ENCODE measurements at places on chromosomes 1 and 21. TPM values are rescaled to one million over a fixed set of nuclear protein-coding genes. Genes with fewer than 3 reads are reported as not detected.

Gene AGT
- total RNA-seq = 30.1 TPM

Gene ST6GALNAC3
- total RNA-seq = 15.8 TPM

Gene POMGNT1
- 65.1 TPM for total RNA-seq

Gene HFM1
- total RNA-seq = 1.2 TPM

Gene FCRL1
- 5.7 TPM for total RNA-seq

Gene DIO1
- 2.9 TPM for total RNA-seq

DNA sequence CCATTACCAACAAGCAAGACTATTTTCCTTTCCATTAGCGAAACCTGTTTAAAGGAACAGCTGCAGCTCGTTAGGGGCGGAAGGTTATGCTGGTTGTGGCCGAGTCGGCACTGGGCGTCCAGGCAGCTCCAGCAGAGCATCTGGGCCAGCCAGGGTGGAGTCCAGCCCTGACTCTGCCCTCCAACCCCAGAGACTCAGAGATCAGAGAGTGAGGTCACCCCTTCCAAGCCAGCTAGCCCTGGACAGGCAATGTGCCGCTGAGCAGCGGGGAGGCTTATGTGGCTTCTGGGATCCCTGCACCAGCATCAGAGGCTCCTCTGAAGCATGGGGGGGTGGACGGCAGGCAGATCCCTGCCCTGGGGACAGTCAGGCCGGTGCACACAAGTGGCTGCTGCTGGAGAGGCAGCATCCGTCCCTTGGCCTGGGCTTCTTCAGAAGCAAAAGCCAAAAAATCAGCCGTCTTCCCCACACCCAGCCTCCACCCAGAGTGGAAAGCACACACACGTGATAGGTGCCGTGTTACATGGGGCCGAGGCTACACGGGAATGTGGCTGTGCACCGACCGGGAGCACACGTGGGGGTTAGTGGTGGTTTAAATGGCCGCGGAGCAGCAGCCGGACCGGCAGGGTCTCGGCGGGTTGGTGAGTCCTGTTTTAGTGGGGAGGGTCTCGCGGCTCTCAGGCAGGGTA is 30.1 kb downstream of the SLC66A1 start:
- no peaks in the 10 kb centered on the region for H3K27me3 ChIP-seq
- no peak overlapping the region for H3K4me3 ChIP-seq
- H3K4me1 ChIP-seq = no peaks in the 10 kb centered on the region
- H3K27ac ChIP-seq = no peak overlapping the region
- DNase-seq = no peak

GRCh38 chr1:23745515-23745914 is 2.2 kb downstream of the ELOA start:
- H3K4me3 ChIP-seq = no peak overlapping the region
- H3K27ac ChIP-seq = no peak overlapping the region
- no peaks in the 10 kb centered on the region for H3K36me3 ChIP-seq
- H3K27me3 ChIP-seq = no peaks in the 10 kb centered on the region
- no peak for DNase-seq
- H3K4me1 ChIP-seq = peaks cover 10% of the 10 kb centered on the region

DNA sequence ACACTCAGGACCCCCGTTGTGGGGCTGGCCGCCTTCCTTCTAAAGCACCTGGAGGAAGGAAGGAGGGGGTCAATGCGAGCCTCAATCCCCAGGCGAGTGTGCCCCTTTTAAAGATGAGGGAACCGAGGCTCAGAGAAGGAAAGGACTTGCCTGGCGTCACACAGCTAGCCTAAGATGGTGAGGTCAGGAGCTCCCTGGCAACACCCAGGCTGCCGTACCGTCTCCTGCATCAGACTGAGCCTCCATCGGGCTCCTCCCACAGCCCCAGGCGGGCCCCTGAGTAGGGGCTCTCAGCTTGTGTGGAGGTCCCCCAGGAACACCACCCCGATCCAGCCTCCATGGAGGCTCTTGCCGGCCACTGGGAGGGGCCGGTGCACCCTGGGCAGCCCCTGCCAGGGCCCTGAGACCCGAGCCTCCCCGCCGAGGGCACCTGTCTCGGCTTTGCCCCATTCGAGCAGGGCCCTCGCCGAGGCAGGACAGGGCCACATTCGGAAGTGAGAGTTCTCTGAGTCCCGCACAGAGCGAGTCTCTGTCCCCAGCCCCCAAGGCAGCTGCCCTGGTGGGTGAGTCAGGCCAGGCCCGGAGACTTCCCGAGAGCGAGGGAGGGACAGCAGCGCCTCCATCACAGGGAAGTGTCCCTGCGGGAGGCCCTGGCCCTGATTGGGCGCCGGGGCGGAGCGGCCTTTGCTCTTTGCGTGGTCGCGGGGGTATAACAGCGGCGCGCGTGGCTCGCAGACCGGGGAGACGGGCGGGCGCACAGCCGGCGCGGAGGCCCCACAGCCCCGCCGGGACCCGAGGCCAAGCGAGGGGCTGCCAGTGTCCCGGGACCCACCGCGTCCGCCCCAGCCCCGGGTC is at the start of gene AIRE:
TSS of gene AIRE (plus strand) at position 739 of the 855 bp plus-strand sequence. CDS start 131 bp downstream, outside the sequence.
- peak; percentile 55 for DNase-seq
- no peak within 1 kb of the TSS for H3K4me3 ChIP-seq
- H3K4me1 ChIP-seq = no peaks in the 10 kb centered on the region
- H3K36me3 ChIP-seq = no peaks in the 10 kb centered on the region
- no peak within 1 kb of the TSS for H3K27ac ChIP-seq

GRCh38 chr1:234216116-234216703 is 157.0 kb upstream of the COA6 start:
- DNase-seq = no peak
- no peaks in the 10 kb centered on the region for H3K36me3 ChIP-seq
- H3K4me1 ChIP-seq = no peaks in the 10 kb centered on the region
- no peak overlapping the region for H3K27ac ChIP-seq
- peaks cover 2% of the 10 kb centered on the region for H3K27me3 ChIP-seq
- H3K4me3 ChIP-seq = no peak overlapping the region

DNA sequence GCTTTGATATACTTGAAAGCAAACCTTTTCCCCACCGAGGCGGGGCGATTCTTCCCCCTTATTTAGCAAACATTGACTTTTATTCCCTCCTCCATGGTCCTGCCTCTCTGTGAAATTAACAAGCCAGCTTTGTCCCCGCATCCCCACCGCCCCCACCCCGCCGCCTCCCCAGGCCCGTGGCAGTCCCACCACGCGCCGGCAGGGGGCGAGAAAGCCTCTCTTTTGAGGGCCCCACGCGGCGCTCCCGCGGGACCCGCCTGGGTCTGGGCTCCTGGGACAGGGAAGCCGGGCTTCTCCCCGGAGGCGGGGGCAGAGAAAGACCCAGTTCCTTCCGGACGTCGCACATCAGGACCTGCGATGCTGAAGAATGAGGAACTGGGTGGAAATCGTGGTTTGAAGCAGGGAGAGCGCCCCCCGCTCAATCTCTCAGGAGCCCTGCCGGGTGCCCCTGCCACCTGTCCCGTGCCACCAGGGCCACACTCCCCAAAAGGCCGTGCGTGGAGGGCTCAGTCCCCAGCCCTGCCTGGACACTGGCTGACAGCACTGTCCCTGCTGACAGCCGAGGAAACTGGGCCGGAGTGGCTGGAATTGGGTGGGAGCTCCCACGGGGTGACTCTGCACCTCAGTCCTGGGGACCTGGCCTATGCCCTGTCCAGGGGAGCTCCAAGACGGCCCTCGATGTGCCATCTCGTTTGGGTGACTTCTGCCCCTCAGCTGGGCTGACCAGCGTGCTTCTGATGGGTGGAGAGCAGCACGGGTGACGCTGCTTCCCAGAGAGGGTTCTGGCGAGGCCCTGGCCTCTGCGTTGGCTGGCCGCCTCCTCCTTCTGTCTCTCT is 8.6 kb upstream of the ACTRT2 start:
- H3K27me3 ChIP-seq = peaks cover 2% of the 10 kb centered on the region
- H3K36me3 ChIP-seq = no peaks in the 10 kb centered on the region
- peak; percentile 79 for DNase-seq
- no peaks in the 10 kb centered on the region for H3K4me1 ChIP-seq
- no peak overlapping the region for H3K4me3 ChIP-seq

DNA sequence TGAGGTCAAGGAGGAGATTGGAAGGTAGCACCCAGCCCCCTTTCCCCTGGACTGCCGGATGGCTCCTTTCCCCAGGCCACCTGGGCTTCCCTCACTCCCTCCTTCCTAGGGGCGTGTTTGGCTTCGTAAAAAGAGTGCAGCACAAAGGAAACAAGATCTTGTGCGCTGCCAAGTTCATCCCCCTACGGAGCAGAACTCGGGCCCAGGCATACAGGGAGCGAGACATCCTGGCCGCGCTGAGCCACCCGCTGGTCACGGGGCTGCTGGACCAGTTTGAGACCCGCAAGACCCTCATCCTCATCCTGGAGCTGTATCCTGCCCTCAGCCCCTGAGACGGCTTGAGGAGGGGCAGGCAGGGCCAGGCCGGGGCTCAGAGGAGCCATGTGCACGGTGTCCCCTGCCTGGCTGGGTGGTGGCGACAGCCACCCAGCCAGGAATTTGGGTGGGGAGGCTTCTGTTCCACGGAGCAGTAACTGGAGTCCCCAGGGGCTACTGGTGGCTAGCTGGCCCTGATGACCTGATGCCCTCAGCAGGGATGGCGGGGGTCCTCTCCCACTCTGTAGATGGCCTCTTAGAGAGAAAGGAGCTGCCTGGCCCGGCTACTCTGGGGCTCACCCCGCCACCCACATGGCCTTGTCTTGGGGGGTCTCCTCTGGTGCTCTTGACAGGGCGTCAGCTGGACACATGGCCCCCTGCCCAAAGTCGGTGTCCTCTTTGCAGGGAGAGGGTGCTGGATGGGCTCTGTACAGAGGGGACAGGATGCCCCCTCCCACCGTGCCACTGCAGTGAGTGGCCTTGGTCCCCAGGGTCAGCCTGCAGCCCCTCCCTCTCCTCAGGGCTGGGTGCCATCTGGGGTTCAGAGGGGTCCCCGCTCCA is 39.5 kb downstream of the TRIM11 start:
- peaks cover 4% of the 10 kb centered on the region for H3K4me1 ChIP-seq
- H3K27me3 ChIP-seq = no peaks in the 10 kb centered on the region
- H3K27ac ChIP-seq = no peak overlapping the region
- peak; percentile 30 for DNase-seq

DNA sequence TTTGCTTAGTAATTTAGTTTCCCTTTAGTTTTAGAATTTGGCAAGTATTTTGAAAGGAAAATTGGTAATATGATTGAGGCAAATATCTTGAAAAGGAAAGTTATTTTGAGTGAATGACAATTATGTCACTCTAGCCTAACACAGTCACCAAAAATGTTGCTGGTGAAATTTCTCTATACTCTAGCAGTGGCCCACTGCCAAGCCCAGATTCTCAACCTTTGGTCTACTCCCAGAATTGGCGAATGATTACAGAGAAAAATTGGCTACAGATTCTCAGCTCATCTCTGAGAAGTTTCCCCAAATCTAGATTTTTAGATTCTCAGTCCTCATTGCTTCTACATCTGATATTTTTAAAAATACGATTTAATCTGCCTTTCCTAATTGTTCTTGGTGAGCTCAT is 84.9 kb downstream of the PIGK start:
- H3K27me3 ChIP-seq = no peaks in the 10 kb centered on the region
- no peak for DNase-seq
- no peak overlapping the region for H3K27ac ChIP-seq
- H3K4me3 ChIP-seq = no peak overlapping the region
- H3K4me1 ChIP-seq = no peaks in the 10 kb centered on the region
- no peaks in the 10 kb centered on the region for H3K36me3 ChIP-seq

- no peaks in the 10 kb centered on the region for H3K27me3 ChIP-seq
- peak overlapping the region; percentile 34 for H3K27ac ChIP-seq
- H3K4me3 ChIP-seq = no peak overlapping the region
Measured at GRCh38 chr1:183243161-183244050, 57.3 kb downstream of the LAMC2 start.

GRCh38 chr1:153613406-153613805 is 469 bp upstream of the S100A16 start:
- no peak overlapping the region for H3K4me3 ChIP-seq
- peak; percentile 29 for DNase-seq
- peaks cover 23% of the 10 kb centered on the region for H3K4me1 ChIP-seq
- peak overlapping the region; percentile 90 for H3K27ac ChIP-seq
- no peaks in the 10 kb centered on the region for H3K36me3 ChIP-seq

DNA sequence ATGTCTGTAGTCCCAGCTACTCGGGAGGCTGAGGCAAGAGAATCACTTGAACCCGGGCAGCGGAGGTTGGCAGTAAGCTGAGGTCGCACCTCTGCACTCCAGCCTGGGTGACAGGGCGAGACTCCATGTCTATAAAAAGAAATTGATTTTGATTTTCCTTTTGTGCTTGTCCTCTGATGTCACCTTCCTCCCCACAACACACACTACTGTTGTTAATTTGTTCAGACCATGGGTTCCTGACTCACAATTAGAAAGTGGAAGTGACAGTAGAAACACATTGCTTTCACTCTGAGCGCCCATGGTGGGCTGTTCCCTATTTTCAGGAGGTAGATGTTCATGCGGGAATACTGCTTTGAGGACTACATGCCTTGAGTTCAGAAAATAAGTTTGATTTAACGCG is 165.5 kb upstream of the KCNJ6 start:
- H3K27ac ChIP-seq = no peak overlapping the region
- H3K4me3 ChIP-seq = no peak overlapping the region
- H3K27me3 ChIP-seq = no peaks in the 10 kb centered on the region
- H3K4me1 ChIP-seq = no peaks in the 10 kb centered on the region
- no peaks in the 10 kb centered on the region for H3K36me3 ChIP-seq
- DNase-seq = no peak

DNA sequence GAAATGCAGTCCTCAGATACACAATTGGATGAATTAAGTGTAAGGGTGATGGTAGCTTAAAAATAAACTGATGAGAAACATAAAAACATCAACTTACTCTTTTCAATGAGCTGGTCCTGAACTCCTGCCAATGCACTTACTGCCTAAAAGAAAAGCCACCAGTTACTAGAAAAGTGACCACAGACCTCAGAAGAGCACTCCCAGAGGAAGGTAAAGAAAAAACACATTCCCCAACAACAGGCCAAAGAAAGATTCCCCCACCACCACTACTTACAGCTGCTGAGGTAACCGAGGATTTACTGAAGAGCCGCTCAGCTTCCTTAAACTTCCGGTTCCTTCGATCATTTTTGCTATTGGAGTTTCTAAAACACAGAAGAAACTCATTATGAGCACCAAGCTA is 5.4 kb downstream of the MEAF6 start:
- no peak overlapping the region for H3K4me3 ChIP-seq
- no peaks in the 10 kb centered on the region for H3K27me3 ChIP-seq
- peaks cover 7% of the 10 kb centered on the region for H3K4me1 ChIP-seq
- H3K27ac ChIP-seq = no peak overlapping the region
- DNase-seq = peak; percentile 9
- H3K36me3 ChIP-seq = peaks cover 11% of the 10 kb centered on the region

DNA sequence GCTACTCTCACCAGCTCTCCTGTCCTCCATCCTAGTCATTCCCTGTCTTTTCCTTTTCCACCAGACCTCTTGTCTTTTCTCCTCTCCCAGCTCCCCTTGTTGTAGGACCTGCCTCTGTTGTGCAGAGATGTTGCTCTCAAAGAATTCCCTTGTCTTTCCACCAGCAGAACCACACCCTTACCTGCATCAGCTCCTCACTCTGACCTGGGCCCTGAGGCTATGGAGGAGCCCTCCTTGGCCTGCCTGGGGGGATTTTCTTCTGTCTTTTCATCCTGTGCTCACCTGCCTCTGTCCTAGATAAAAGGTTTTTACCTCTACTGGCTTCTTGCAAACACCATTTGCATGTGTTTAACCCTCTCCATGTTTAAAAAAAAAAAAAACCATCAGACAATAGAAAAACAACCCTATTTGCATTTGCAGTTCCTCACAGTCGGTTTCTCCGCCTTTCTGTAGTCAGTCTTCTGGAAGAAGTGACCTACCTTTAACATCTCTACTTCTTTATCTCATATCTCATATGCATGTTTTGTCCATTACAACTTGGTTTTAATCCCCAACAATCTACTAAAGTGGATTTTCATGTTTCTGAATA is 12.1 kb downstream of the FCRL5 start:
- H3K4me3 ChIP-seq = no peak overlapping the region
- DNase-seq = no peak
- no peaks in the 10 kb centered on the region for H3K36me3 ChIP-seq
- no peaks in the 10 kb centered on the region for H3K4me1 ChIP-seq
- no peak overlapping the region for H3K27ac ChIP-seq

Data from kidney (tissue), 22 donors.